Activated naive CD4-positive, alpha-beta T cell treated with anti-CD3 and anti-CD28 coated beads for 36 hours (primary cell): ENCODE measurements at places on chromosomes 7 and 10. TPM values are rescaled to one million over a fixed set of nuclear protein-coding genes. Genes with fewer than 3 reads are reported as not detected.

GRCh38 chr7:106915873-106916272 is 50.8 kb downstream of the PIK3CG start:
- H3K4me1 ChIP-seq, result no peaks in the 10 kb centered on the region
- no peaks in the 10 kb centered on the region for H3K27me3 ChIP-seq
- H3K36me3 ChIP-seq, result peaks cover 4% of the 10 kb centered on the region
- H3K27ac ChIP-seq, result no peak overlapping the region
- no peak for DNase-seq

DNA sequence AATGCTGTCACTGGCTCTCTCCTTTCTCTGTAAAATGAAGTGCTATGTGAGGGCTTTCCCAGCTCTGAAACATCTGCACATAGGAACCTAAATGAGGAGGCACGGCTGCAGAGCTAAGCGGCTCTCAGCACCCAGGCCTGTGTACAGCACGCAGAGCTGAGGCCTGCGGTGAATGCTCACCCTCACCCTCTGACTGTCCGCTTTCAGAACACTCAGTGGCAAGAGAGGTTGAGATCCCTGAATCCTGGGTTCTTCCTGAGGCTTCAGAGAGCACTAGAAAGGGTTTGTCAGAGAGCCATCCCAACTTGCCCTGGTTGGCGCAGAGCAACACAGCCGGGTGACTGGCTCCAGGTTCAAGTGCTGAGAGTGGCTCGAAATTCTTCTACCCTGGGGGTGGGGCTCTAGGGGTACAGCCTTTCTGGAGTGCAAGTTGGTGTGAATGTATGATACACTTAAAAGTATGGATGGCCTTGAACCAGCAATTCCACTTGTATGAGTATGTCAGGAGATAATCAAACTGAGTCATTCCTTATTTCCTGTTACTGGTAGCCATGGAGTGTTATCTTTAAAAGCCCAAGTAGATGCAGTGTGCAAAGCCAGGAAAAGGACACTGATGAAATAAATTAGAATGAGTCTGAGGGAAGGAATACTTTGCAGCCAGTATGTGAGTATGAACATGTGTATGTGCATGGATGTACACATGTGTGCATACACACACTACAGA is 1.7 kb upstream of the CCDC201 start:
- no peak for DNase-seq
- no peak overlapping the region for H3K4me3 ChIP-seq
- H3K27ac ChIP-seq, result no peak overlapping the region

DNA sequence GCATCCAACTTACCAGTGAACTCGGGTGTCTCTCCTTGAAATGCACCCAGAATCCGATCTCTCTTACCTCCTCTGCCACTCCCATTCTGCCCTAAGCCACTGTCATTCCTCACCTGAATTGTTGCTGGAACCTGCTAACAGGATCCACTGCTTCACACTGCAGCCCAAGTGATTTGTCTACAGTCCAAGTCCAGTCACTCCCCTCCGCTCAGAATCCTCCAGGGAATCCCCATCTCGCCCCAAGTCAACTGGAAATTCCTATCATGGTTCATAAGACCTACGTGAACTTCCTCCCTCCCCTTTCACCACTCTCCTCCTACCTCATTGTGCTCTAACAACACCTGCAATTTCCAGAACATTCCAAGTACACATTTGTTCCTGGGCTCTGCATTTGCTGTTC is 91.3 kb downstream of the SCRN1 start:
- H3K27ac ChIP-seq, result no peak overlapping the region
- DNase-seq, result no peak
- peaks cover 7% of the 10 kb centered on the region for H3K27me3 ChIP-seq
- H3K4me1 ChIP-seq, result no peaks in the 10 kb centered on the region
- H3K4me3 ChIP-seq, result no peak overlapping the region

DNA sequence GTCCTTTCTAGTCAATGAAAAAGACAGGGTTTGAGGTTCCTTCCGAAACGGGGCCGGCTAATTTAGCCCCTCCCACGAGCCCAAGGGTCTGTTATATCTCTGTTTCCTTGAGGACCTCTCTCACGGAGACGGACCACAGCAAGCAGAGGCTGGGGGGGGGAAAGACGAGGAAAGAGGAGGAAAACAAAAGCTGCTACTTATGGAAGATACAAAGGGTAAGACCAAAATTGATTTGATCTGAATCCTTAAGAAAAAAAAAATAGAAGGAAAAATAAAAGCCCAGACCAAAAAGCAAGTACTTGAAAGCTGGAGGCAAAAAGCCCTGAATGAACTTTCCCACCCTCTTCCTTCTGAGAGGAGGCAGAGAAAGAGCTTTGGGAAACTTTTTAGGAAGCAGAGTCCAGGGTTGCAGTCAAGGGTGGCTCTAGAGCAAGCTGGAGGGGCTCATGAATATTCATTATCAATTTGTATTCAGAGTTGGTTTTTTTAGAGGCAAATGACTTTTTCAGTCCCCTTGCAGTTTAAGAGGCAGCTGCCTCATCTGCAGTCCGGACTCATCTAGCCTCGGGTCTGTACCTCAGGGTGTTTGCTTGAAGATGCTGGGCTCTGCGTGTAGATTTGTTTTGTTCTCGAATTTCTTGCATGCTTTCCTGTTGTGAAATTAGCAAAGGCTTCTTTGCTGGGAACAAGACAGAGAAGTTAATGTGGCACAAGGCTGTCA is at the start of gene ENTPD1:
Gene ENTPD1 (plus strand): TSS at position 123 of the 721 bp plus-strand sequence. CDS start 77 bp downstream, at position 200.
- H3K36me3 ChIP-seq, result no peaks in the 10 kb centered on the region
- peak within 1 kb of the TSS; percentile 30 for H3K4me3 ChIP-seq
- H3K27ac ChIP-seq, result no peak within 1 kb of the TSS
- peaks cover 5% of the 10 kb centered on the region for H3K4me1 ChIP-seq
- no peak for DNase-seq

GRCh38 chr7:94375691-94376090 is 19.0 kb upstream of the COL1A2 start:
- H3K27me3 ChIP-seq, result peaks cover 12% of the 10 kb centered on the region
- no peak overlapping the region for H3K4me3 ChIP-seq
- DNase-seq, result no peak
- H3K27ac ChIP-seq, result no peak overlapping the region
- no peaks in the 10 kb centered on the region for H3K4me1 ChIP-seq

- H3K4me1 ChIP-seq, result peaks cover 9% of the 10 kb centered on the region
- no peak overlapping the region for H3K4me3 ChIP-seq
- DNase-seq, result no peak
- no peak overlapping the region for H3K27ac ChIP-seq
These were observed 31.3 kb downstream of the HIBADH start for GRCh38 chr7:27631391-27631790.

DNA sequence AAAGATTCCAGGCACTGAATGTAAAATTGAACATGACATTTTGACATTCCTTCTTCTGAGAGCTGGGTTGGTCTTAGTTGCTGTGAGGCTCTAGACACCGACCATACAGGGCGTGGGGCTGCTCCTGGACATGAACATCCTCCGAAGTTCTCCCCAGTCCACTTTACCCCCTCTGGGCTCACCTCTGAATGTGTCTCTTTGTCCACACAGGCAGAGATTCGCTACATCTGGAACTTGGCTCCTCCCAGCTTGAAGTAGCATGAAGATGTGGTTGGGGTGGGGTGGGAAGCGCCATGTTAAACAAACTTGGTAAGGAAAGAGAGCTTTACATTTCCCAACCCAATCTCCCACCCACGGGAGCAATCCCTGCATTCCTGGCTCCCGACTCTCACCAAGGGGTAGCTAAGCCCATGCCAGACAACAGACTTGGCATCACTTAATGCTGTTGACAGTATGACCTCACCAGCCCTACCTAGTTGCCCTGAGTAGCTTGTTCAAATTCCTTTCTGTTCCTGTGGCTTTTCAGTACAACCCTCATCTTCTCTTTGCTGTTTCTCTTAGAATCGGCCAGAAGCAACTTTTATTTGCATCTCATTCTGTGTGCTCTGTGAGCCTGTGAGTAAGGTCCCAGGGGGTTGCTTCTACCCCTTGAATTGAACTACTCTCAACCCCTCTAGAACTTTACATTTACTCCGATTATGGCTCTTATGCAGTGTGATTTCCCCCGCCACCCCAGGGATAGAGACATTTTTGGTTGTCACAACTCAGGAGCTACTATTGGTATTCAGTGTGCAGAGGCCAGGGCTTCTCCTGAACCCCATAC is 211.4 kb downstream of the SEC23IP start:
- no peak for DNase-seq
- H3K4me1 ChIP-seq, result no peaks in the 10 kb centered on the region
- peaks cover 9% of the 10 kb centered on the region for H3K27me3 ChIP-seq
- no peak overlapping the region for H3K4me3 ChIP-seq
- no peak overlapping the region for H3K27ac ChIP-seq

- H3K4me3 ChIP-seq, result no peak overlapping the region
- no peak overlapping the region for H3K27ac ChIP-seq
- H3K4me1 ChIP-seq, result no peaks in the 10 kb centered on the region
- H3K27me3 ChIP-seq, result no peaks in the 10 kb centered on the region
- no peak for DNase-seq
These were observed 993.7 kb upstream of the AUTS2 start for GRCh38 chr7:68604541-68604940.

- no peak for DNase-seq
- H3K4me1 ChIP-seq, result peaks cover 35% of the 10 kb centered on the region
- H3K27ac ChIP-seq, result no peak overlapping the region
- no peaks in the 10 kb centered on the region for H3K27me3 ChIP-seq
These were observed 77.9 kb downstream of the HIPK2 start for GRCh38 chr7:139699640-139700504.

DNA sequence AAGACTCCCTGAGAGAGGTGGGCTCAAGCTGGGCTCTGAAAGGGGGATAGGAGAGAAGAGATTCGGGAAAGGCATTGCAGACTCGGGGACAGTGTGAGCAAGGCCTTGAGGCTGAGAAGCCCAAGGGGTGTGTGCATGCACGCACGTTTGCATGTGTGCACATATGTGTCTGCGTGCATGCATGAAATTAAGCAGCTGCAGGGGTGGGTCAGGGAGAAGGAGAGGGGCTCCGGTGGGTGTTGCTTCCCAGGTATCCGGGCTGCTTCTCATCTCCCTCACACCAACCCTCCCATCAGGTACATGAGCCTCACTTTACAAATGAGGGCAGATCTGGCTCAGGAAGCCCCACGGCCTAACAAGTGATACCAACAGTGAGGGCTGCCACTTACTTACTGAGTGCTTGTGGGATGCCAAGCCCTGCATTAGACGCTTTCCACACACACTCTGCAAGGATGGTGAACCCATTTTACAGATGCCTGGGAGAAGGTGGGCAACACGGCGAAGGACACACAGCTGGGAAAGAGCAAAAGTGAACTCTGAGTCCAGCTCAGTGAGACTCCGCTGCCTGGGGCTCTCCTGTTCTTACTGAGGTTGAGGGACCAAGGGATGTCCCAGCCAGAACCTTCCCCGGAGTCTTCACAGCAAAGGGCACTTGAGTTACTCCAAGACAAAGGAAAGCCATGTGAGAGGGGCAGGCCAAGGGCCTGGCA is 26.4 kb downstream of the ZCCHC24 start:
- H3K36me3 ChIP-seq, result no peaks in the 10 kb centered on the region
- DNase-seq, result no peak
- no peak overlapping the region for H3K27ac ChIP-seq
- H3K4me3 ChIP-seq, result no peak overlapping the region
- no peaks in the 10 kb centered on the region for H3K4me1 ChIP-seq
- H3K27me3 ChIP-seq, result no peaks in the 10 kb centered on the region

GRCh38 chr7:2763597-2763996 is 75.6 kb downstream of the AMZ1 start:
- peaks cover 2% of the 10 kb centered on the region for H3K36me3 ChIP-seq
- no peak overlapping the region for H3K4me3 ChIP-seq

- H3K27ac ChIP-seq, result no peak overlapping the region
- no peaks in the 10 kb centered on the region for H3K36me3 ChIP-seq
- H3K27me3 ChIP-seq, result peaks cover 5% of the 10 kb centered on the region
- no peaks in the 10 kb centered on the region for H3K4me1 ChIP-seq
These were observed 125.8 kb upstream of the UNC5B start for GRCh38 chr10:71086439-71087080.

DNA sequence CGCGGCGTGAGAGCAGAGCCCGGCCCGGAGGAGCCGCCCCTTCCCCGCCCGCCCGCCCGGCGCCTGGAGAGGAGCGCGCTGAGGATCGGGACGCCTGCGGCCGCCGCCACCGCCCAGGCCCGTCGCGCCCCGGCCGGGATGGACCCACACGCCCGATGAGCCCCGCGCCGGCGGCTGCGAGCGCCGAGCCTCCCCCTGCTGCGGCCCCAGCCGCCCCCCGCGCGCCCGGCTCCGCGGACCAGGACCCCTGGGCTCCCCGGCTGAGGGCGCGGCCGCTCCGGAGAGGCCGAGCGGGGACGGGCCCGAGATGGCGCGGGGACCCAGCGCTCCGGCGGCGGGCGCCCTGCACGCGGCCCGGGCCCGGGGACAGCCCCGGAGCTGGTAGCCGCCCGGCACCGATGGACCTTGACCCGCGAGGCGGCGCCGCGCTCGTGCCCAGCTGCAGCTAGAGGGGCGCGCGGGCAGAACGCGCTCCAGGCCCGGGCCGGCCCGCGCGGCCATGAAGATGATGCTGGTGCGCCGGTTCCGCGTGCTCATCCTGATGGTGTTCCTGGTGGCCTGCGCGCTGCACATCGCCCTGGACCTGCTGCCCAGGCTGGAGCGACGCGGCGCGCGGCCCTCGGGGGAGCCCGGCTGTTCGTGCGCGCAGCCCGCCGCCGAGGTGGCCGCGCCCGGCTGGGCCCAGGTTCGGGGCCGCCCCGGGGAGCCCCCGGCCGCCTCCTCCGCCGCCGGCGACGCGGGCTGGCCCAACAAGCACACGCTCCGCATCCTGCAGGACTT is 520 bp downstream of the FAM20C start:
- peaks cover 3% of the 10 kb centered on the region for H3K4me1 ChIP-seq
- H3K27me3 ChIP-seq, result peaks cover 44% of the 10 kb centered on the region
- DNase-seq, result no peak
- no peak overlapping the region for H3K4me3 ChIP-seq

DNA sequence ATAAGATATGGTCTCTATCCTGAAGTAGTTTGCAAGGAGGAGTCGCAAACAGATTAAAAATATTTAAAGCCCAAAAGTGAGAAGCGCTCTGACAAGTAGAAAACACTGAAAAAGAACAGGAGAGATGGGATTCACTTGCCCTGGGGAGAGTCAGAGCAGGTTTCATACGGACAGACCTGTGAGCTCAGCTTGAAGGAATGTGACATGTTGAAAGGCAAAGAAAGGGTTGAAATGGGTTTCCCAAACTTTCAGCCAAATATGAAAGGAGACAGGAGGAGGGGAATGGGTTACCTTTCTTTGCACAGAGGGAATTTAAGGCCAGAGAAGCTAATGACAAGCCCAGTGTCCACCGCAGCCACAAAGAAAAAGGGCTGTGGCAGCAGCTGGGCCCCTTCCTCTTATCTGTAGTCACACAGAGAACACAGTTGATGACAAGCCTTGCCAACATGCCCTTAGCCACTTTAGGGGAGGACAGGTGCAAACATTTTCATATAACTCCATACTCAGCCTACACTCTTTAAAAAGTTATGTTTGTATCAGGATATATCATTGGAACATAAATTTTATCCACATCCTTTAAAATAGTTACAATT is 14.9 kb downstream of the HOXA1 start:
- DNase-seq, result no peak
- no peaks in the 10 kb centered on the region for H3K4me1 ChIP-seq
- no peak overlapping the region for H3K4me3 ChIP-seq
- no peak overlapping the region for H3K27ac ChIP-seq

Gene ZNF239
- total RNA-seq, result 2.0 TPM

Gene CYP3A5
- 0.86 TPM for total RNA-seq

Gene MRLN
- total RNA-seq, result not detected

Gene NEUROD6
- not detected for total RNA-seq

Gene AGBL3
- total RNA-seq, result 2.6 TPM

Gene DNAJC12
- total RNA-seq, result 13.9 TPM

Gene SNCG
- 0.72 TPM for total RNA-seq

Gene SRRT
- 169 TPM for total RNA-seq

Gene BLNK
- not detected for total RNA-seq

Gene MSS51
- 1.9 TPM for total RNA-seq

Gene LRRC18
- total RNA-seq, result not detected
